ENCODE measurements at places on chromosomes 12 and 14. TPM values are rescaled to one million over a fixed set of nuclear protein-coding genes. Genes with fewer than 3 reads are reported as not detected.
A peak's percentile ranks its signal among the peaks of the same experiment; 100 is the strongest.

The MAP4K5 gene
- 114 TPM for total RNA-seq

The SRRM4 gene
- total RNA-seq, result 0.55 TPM

The TBC1D30 gene
- 3.3 TPM for total RNA-seq

The TMPRSS12 gene
- total RNA-seq, result not detected

GRCh38 chr12:332581-333205 is 56.4 kb downstream of the KDM5A start:
- DNase-seq, result no peak
- no peak overlapping the region for H3K4me3 ChIP-seq
- H3K36me3 ChIP-seq, result no peaks in the 10 kb centered on the region
- H3K27me3 ChIP-seq, result no peaks in the 10 kb centered on the region
- H3K4me1 ChIP-seq, result peaks cover 15% of the 10 kb centered on the region
- no peak overlapping the region for H3K27ac ChIP-seq

DNA sequence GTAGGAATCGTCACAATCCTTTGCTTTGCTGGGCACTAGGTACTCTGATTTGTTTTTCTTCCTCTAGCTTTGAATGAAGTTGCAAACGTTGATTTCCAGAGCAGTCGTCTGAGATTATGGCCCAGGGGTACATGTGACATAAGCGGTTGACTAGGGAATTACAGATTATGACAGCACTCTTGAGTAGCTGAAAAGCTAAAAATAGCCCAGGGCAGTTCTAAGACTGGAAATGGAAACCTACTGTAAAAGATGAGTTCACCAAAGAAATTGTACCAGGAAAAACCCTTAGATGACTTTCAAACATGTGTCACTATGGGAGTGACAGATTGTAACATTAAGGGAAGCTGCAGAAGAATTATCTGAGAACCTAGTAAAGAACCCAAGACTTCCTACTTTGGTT is 108.5 kb downstream of the ANO6 start:
- no peaks in the 10 kb centered on the region for H3K27me3 ChIP-seq
- H3K4me3 ChIP-seq, result no peak overlapping the region
- no peaks in the 10 kb centered on the region for H3K36me3 ChIP-seq
- no peak for DNase-seq
- H3K27ac ChIP-seq, result no peak overlapping the region
- H3K4me1 ChIP-seq, result no peaks in the 10 kb centered on the region

- H3K4me1 ChIP-seq, result no peaks in the 10 kb centered on the region
- no peak for DNase-seq
- no peaks in the 10 kb centered on the region for H3K27me3 ChIP-seq
- H3K36me3 ChIP-seq, result no peaks in the 10 kb centered on the region
- no peak overlapping the region for H3K27ac ChIP-seq
Measured at GRCh38 chr12:95995238-95996031, 709 bp downstream of the HAL start.

GRCh38 chr12:122724641-122725243 is 5.9 kb downstream of the HCAR1 start:
- H3K36me3 ChIP-seq, result no peaks in the 10 kb centered on the region
- H3K27me3 ChIP-seq, result no peaks in the 10 kb centered on the region
- H3K4me1 ChIP-seq, result peaks cover 4% of the 10 kb centered on the region
- DNase-seq, result no peak

- H3K27ac ChIP-seq, result no peak overlapping the region
- H3K4me3 ChIP-seq, result no peak overlapping the region
- DNase-seq, result no peak
- no peaks in the 10 kb centered on the region for H3K36me3 ChIP-seq
Measured at GRCh38 chr12:44317651-44318126, 481.8 kb downstream of the TMEM117 start.

GRCh38 chr14:50534997-50535396 is 2.6 kb upstream of the MAP4K5 start:
- no peaks in the 10 kb centered on the region for H3K27me3 ChIP-seq
- H3K36me3 ChIP-seq, result no peaks in the 10 kb centered on the region

GRCh38 chr12:124213666-124214347 is 81.1 kb upstream of the RFLNA start:
- no peaks in the 10 kb centered on the region for H3K36me3 ChIP-seq
- H3K27me3 ChIP-seq, result no peaks in the 10 kb centered on the region
- no peak for DNase-seq

DNA sequence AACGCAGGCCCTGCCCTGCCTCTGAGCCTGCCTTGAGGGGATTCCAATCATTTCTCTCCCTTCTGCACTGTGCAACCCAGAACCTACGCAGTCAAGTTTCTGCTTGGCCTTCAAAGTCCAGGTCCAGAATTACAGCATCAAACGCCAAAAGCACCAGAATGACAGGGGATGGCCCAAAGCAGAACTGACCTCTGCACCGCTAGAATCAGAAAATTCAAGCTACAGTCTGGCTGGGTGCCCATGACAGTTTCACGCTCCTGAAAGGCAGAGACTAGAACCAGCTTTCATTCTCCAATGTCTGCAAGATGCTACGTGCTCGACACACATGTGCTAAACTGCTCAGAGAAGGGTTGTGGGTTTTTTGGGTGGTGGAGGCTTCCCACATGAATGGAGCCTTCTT is 4.1 kb downstream of the CLMN start:
- no peak for DNase-seq
- H3K36me3 ChIP-seq, result no peaks in the 10 kb centered on the region
- no peak overlapping the region for H3K27ac ChIP-seq
- H3K27me3 ChIP-seq, result no peaks in the 10 kb centered on the region
- H3K4me3 ChIP-seq, result no peak overlapping the region

DNA sequence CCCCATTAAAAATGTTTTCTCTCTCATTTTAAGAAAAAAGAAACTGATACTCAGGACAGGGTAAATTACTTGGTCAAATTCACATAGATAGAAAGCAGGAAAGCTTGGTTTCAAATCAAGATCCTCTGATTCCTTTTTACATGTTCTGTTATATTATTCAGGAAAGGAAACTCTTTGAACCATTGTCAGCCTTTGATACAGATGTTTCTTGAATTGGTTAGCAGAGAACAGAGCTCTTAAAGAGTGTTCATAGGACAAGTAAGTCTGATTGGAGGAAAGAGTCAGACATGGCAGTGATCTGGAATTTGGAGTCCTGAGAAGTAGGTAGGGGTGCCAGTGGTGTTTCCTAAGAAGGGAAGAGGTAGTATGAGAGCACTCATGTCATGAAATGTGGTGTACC is 165.2 kb upstream of the BCL2L14 start:
- H3K4me3 ChIP-seq, result no peak overlapping the region
- no peak for DNase-seq
- no peak overlapping the region for H3K27ac ChIP-seq
- no peaks in the 10 kb centered on the region for H3K27me3 ChIP-seq
- H3K4me1 ChIP-seq, result no peaks in the 10 kb centered on the region

DNA sequence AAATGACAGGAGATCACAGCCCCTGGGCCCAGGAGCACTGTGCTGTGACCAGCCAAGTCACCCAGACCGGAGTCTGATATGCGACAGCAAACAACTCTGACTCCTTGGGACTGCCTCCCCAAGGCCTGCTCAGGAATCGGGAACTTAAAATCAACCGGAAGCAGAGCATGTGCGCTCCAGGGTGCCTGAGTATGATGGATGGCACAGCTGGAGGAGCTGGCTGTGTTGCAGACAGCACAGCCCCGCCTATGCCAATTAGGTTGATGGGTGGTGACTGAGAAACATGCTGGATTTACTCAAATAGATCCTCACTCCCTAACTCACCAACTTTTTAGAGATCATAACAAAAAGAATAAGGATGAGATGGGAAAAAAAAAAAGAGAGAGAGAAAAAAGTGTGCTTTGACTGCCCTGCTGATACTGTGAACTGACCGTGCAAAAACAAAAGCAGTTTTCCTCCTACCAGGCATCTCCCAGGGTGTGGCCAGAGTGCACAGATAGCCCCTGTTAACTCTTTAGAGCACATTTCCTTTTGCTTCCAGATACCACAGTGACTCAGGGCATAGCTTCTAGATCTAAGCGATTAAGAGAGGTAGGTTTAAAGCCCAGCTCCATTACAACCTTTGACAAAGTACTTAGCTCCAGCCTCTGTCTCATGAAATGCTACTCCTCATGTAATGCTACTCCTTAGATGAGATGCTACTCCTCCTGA is 27.4 kb upstream of the STON2 start:
- peak; percentile 43 for DNase-seq
- H3K4me1 ChIP-seq, result no peaks in the 10 kb centered on the region
- H3K36me3 ChIP-seq, result no peaks in the 10 kb centered on the region
- no peak overlapping the region for H3K4me3 ChIP-seq

- H3K27me3 ChIP-seq, result no peaks in the 10 kb centered on the region
- H3K36me3 ChIP-seq, result no peaks in the 10 kb centered on the region
- no peaks in the 10 kb centered on the region for H3K4me1 ChIP-seq
Measured at GRCh38 chr12:122471324-122472226, 29.2 kb downstream of the ZCCHC8 start.

DNA sequence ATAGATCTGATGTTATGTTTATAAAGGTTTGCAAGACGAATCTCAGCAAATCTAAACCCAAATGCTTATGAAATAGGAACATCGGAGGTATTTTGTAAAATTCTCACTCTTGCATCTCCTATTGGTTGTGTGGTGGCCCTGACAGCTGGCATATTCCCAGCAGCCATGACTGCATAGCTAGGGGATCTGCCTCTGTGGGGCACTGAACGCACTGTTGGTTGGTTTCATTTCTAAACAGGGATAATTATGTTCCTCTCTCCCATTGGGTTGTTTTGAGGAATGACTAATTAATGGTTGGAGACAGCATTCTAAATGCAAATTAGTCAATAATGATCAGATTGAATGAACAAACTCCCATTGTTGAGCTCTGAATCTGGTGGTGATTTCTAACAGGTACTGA is 2.7 kb upstream of the BEST3 start:
- no peaks in the 10 kb centered on the region for H3K27me3 ChIP-seq
- H3K4me1 ChIP-seq, result no peaks in the 10 kb centered on the region
- H3K27ac ChIP-seq, result no peak overlapping the region
- no peaks in the 10 kb centered on the region for H3K36me3 ChIP-seq
- no peak overlapping the region for H3K4me3 ChIP-seq

DNA sequence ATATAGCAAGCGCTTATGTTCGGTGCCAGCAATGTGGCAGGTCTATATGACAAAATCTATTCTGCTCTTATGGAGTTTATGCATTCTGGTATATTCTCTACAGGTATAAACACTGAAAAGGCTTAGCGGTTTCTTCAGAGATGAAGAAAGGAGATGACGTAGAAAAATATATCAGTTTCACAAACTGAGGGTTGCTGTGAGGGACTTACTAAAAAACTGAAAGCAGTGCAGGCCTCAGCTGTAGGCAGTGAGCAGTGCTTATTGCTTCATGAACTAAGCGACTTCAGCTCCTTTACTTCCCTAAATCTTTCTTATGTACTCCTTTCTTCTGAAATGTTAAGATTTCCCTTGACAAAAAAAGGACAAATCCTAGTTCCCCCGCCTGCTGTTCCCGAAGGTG is 4.5 kb downstream of the DDX47 start:
- no peaks in the 10 kb centered on the region for H3K27me3 ChIP-seq
- peaks cover 22% of the 10 kb centered on the region for H3K36me3 ChIP-seq
- no peak for DNase-seq
- no peak overlapping the region for H3K27ac ChIP-seq
- no peak overlapping the region for H3K4me3 ChIP-seq
- peaks cover 42% of the 10 kb centered on the region for H3K4me1 ChIP-seq

DNA sequence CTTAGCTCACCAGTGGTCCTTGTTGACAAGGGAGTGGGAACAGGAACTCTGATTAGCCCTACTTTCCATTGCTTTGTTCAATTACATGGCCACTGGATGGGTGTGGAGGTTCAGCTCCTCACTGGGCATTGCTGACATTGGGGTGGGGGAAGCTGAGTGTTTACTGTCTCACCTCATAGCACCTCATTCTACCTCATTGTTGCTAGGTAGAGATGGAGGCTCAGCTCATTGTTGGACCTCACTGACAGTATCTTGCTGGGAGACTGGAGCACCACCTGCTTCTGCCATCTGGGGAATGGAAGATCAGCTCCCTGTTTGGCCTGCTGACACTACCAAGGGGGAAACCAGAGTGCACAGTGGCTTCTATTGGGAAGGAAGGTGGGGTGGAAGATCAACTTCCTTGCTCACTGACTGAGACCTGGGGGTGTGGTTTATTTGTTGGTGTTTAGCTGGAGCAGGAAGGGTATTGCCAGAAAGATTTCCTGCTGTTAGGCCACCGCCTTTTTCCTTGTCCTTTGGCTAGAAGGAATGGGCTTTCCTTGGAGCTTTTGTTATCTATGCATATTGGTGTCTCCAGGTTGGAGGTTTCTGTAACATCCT is 1.3 kb upstream of the OR4E2 start:
- H3K36me3 ChIP-seq, result no peaks in the 10 kb centered on the region
- H3K4me1 ChIP-seq, result no peaks in the 10 kb centered on the region
- no peaks in the 10 kb centered on the region for H3K27me3 ChIP-seq
- H3K4me3 ChIP-seq, result no peak overlapping the region
- no peak overlapping the region for H3K27ac ChIP-seq
- DNase-seq, result no peak

- no peak for DNase-seq
- no peak overlapping the region for H3K4me3 ChIP-seq
- H3K36me3 ChIP-seq, result no peaks in the 10 kb centered on the region
Measured at GRCh38 chr12:111107392-111108178, 187.2 kb upstream of the MYL2 start.

All from adrenal gland (tissue), 19 donors.